Ascending aorta (tissue), 2 donors: ENCODE measurements at places on chromosomes 5 and 9. TPM values are rescaled to one million over a fixed set of nuclear protein-coding genes. Genes with fewer than 3 reads are reported as not detected.

- no peak for DNase-seq
- H3K36me3 ChIP-seq: no peaks in the 10 kb centered on the region
These were observed 735.2 kb upstream of the CDH9 start for GRCh38 chr5:27773636-27774035.

DNA sequence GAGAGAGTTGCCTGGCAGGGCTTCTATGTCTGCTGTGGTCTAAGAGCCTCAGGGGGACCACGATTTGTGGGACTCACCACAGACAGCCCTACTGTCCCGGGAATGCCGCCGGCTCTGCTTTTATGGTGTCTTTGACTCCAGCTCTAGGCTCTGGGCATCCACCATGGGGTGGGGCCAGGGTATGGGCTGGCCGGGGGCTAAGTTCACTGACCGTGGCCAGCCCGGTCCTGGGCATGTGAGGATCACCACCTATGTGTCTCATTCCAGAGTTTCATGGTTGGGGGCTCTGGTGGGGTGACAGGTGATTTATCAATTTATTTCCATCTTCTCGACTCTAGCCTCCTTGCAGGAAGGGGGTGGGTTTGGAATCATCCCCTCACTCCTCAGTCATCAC is 139.4 kb downstream of the GADD45G start:
- no peak overlapping the region for H3K27ac ChIP-seq
- no peaks in the 10 kb centered on the region for H3K27me3 ChIP-seq
- H3K4me3 ChIP-seq: no peak overlapping the region
- H3K36me3 ChIP-seq: no peaks in the 10 kb centered on the region

GLRA1 gene
- not detected for total RNA-seq

PCDHB5 gene
- total RNA-seq: 61.8 TPM
